ENCODE measurements at places on chromosomes 3 and 15.

GRCh38 chr3:49460188-49460890 is 9.7 kb upstream of the DAG1 start:
- no peak for DNase-seq

- no peak for DNase-seq
Measured at GRCh38 chr15:61318802-61319525, 89.9 kb upstream of the RORA start.

DNA sequence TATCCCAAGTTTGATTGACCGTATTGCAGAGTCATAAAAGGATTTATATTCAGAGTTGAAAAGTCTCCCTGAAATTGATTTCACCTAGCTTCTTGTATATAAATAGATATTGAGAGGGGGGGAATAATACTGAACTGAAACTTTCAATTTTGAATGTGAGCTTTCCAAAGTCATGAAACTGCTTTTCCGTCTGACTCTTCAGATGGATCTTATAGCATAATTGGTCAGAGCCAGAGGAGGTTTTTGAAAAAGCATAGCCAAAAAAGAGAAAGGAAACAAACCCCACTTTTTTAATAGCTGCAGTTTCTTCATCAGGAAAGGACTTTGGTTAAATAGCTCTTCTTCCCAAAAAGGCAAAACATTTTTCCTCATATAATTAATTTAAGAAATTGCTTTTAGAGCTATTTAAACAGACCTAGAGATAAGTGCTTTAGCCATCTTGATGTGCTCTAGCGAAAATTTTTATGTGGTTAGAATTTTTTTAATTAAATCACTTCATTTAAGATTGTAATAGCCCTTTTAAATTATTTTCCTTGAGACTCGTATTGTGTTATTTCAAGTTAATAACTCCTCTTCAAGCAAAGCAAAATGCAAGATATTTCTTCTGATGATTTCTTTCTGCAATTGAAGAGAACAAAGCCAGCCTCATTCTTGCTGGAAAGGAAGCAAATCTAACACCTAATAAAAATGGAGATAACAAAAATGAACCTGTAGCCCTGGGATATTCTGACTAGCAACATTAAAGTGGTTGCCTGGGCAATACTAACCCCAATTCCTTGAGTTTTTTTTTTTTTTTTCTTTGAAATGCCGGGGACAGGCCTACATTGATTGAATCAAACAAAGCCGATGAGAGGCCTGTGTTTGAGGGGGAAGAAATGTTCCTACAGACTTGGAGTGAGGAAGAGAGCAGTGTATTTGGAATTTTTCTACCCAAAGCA is 173.6 kb downstream of the PTPRG start:
- no peak for DNase-seq

GRCh38 chr15:63528138-63528659 is 23.8 kb downstream of the USP3 start:
- peak; percentile 41 for DNase-seq

All from EL (cell line).